Activated CD4-positive, CD25-positive, alpha-beta regulatory T cell treated with anti-CD3 and anti-CD28 coated beads, Interleukin-2, amount 50 U/mL, for 24 hours (primary cell): ENCODE measurements at places on chromosomes 2 and 18.

DNA sequence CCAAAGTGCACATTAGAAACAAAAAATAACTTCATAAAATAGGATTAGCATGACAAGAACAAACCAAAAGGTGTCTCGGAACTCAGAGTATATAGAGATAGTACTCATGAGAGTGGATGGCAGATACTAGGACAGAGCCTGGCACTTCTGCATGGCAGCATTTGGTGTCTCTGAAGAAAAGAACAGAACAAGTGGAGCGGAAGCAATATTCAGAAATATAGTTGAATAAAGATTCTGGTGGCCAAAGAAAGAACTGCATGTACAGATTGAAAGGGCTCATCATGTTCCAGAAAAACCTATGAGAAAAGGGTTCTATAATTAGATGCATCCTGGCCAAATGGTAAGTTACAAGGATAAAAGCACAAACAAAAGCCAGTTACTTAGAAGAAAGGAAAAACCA is 90.9 kb downstream of the CCDC138 start:
- ATAC-seq: no peak

- no peak for ATAC-seq
Observed at GRCh38 chr18:77103187-77103850, 29.3 kb downstream of the MBP start.

DNA sequence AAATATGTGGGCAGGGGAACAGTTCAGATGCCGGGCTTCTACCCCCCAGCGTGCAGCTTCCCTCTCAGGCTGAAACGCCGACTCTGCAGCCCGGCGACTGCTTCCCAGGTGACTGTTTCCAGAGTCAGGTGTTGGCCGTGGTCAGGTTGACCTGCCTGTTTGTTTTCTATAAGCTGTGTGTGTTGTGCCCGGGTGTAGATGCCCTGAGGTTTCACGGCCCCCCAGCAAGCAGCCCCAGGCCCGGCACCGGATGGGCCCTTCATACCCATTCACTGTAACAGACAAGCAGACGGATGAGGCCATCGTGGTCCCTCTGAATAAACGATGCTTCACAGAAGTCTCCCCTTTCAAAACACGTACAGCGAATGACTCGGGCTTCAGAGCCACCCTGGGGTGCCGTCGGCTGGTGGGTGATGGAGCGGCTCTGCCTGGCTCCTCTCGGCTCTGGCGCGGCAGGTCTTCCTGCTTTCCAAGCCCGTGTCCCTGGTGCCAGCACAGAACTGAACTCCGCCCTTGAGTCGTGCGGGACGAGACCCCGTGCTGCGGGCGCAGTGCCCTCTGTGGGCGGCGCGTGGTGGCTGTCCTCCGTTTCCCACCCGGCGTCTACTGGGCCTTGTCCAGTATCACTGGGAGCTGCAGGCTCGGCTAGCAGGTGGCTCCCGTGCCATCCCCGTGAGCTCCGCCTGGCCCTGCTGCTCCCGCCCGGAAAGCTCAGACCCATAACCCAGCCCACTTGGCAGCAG is 15.0 kb upstream of the KCNG2 start:
- ATAC-seq: no peak

DNA sequence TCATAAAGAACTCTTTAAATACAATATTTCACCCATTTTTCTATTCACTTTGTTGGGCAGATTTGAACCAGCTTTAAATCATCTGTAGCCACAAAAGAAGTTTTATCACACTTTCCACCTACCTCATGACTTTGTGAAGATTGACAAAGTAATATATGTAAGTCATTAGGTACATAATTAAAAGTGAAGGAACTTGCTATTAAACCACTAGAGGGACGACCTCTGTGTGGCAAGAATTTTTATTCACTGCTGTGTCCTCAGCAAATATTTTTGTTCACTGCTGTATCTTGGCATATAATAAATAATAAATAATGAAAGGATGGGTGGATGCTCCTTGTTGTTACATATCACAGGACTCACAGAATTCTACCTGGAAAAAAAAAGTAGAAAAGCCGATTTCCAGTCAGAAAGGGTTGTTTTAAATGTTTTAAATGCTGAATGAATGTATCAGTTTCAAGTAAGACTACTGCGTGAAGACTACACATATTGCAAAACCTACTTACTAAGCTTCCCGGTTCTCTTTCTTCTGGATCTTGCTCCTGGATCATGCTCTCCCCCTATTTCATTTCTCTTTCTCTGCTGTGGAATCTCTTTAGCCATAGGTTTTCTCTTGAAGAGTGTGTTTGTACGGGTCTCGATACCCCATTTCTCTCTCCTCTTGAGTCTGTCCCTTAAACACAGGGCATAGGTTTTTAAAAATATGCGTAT is 44.8 kb downstream of the KCMF1 start:
- ATAC-seq: peak; percentile 22

DNA sequence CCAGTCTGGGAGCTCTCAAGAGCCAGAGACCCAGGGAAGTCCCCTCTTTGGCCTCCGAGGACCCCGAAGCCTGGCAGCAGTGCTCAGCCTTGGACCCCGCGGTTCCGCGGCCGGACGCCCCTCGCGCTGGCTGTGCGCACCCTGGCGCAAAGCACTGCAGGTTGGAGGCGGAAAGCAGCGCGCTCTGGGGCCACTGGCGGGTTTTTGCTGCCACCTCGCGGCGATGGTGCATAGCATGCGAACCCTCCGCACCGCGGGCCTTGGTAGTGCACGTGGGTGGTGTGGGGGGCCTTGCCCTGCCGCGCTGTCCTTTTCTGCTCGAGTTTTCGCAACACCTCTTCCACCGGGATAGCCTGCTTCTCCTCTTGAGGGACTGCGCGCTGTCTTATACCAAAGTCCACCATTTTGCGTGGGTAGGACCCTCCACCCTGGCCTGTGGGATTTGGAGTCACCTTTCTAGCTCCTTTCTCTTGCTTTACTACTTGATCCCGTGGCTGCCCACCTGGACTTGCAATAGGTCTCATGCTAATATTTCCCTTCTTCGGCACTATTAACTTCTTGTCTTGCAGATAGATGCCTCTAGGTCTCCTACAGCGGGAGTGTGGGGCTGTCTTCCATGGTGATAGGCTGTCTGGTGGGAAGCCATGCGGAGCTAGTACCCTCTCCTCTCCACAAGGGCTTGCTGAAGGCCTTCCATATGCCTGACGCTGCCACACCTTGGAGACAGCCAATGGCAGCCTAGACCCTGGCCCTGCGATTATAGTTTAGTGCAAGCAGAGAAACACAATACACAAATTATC is 14.3 kb downstream of the SIX3 start:
- ATAC-seq: peak; percentile 82

DNA sequence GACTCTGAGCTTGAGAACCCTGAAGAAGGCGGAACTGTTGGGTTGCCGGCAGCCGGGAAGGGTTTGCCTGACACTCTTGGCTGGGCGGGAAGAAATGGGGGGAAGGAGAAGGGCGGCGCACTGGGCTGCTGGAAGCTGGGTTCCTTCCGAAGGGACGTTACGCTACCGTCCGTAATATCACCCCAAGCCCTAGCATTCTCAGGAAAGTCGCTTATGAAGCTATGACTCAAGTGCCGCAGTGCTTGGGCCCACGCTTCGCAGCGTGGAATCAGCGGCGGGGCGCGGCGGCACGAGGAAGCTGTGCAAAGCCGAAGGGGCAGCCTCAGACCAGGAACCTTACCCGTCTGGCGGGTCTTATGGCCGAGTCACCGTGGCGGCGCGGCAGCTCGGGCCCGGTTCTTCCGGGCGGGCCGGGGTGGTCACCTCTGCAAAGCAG is 50.2 kb upstream of the SIGLEC15 start:
- ATAC-seq: peak; percentile 81

- ATAC-seq: no peak
Observed at GRCh38 chr2:199602271-199602895, 144.6 kb upstream of the SATB2 start.

DNA sequence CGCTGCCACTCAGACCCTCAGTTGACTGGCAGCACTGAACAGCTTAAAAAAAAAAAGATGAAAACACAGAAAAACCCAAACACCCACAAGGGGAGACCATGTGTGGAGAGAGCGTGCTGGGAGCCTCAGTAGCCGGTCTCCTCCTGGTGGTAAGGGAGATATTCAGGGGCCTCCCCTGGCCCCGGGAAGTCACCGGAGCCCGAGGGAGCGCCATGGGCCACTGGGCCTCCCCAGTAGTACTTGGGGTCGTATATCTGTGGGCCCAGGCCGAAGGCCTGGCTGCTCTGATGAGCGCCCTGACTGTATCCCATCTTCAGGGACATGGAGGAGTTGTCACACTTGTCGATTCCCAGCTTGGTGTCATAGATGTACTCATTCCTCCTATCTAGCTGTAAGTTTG is 145.7 kb upstream of the TEKT4 start:
- no peak for ATAC-seq

DNA sequence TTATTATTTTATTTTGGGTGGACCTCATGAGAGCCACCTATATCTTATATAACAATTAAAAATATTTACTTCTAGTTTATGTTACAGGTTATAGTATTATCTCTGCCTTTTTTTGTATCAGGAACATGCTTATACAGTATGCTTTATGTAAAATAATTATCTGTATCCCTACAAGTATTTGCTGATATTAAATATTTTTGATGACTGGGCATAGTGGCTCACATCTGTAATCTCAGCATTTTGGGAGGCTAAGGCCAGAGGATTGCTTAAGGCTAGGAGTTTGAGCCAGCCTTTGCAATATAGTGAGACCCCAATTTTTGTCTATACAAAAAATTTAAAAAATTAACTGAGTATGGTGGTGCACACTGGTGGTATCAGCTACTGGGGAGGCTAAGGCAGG is 39.6 kb downstream of the MOB4 start:
- ATAC-seq: no peak

DNA sequence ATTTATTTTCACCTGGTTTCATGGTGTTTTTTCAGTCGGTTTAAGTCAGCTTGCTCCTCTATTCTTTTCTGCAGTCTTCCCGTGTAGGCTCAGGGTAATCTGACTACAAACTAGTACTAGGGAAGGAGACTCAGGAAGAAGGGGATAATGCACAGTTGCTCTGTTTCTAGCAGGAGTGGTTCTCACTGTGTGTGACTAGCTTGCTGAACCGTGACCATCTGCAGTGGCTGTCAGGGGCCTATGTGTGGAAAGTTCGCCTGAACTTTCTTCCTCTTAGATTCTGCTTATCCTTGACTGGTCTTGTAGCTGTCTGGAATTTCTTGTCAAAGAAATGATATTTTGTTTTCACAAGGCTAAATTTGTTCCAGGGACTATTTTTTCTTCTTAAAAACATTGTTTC is 46.3 kb upstream of the AQP4 start:
- ATAC-seq: no peak

DNA sequence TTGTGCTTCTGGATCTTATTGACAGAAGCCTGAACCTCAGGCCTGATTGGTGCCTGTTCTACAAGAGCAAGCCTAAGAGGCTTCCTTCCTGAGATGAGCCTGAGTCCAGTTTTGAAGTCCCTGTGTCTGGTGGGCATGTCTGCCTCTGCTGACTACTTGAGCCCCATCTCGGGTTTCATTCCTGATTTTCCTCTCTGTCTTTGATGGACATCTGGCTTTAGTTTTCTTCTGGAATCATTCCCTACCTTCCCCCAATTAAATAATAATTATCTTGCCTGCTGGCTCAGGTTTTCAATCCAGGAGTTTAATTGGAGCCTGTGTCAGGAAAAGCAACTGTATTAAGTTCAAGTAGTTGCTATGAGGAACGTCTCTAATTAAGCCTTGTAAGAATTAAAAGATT is 135.5 kb upstream of the MC4R start:
- no peak for ATAC-seq

DNA sequence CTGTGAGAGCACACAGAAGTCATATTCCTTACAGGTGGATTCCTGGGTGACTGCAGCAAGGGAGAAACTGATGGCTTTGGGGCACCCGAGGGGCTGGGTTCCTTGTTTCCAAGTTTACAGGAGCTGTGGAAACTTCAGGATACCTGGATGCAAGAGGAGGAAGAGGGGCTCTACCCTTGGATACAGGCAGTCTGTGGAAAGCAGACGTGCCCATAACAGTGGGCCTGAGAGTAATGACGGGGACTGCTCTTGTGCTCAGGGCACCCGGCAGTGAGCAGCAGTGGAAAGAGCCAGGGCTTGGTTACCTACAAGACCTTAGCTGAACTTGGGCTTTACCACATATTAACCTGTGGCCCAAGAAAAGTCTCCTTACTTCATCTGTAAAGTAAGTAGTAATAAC is 102.2 kb upstream of the TGFA start:
- no peak for ATAC-seq

- no peak for ATAC-seq
Observed at GRCh38 chr2:101985101-101985792, 6.5 kb upstream of the IL1R2 start.

GRCh38 chr18:55266981-55267380 is 307.7 kb upstream of the CCDC68 start:
- ATAC-seq: no peak

DNA sequence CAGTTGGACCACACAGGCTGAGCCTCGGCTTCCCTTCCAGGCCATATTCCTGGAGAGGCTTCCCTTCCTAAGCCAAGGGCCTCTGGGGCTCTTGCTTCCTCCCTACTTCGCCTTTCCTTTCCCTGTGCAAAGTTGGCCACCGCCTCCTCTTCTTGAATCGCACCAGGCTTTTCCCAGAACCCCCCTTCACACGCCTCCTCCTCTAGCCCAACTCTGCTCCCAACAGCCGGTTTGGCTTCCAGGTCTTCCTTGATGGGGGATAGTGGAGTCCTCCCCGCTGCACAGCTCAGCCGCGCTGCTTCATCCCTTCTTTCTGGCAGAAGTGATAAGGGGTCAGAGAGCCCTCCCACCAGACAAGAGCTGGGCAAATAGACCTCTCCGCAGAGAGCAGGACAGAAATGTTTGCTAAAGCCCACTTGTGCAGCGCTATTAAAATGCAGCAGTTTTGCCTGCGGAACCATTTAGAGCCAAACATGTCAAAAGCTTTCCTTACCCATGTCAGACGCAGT is 56.4 kb downstream of the SNORC start:
- ATAC-seq: no peak

- no peak for ATAC-seq
Observed at GRCh38 chr18:23812546-23813440, 123.5 kb downstream of the LAMA3 start.

GRCh38 chr18:75067996-75068645 is 140.8 kb downstream of the PTGR3 start:
- no peak for ATAC-seq

- no peak for ATAC-seq
Observed at GRCh38 chr2:108927405-108927804, 61.6 kb downstream of the EDAR start.

GRCh38 chr2:20551260-20551944 is 99.5 kb downstream of the HS1BP3 start:
- ATAC-seq: no peak

- ATAC-seq: no peak
Observed at GRCh38 chr2:240591784-240592183, 5.2 kb downstream of the CAPN10 start.

GRCh38 chr2:23497063-23497462 is 112.1 kb downstream of the KLHL29 start:
- peak; percentile 34 for ATAC-seq

DNA sequence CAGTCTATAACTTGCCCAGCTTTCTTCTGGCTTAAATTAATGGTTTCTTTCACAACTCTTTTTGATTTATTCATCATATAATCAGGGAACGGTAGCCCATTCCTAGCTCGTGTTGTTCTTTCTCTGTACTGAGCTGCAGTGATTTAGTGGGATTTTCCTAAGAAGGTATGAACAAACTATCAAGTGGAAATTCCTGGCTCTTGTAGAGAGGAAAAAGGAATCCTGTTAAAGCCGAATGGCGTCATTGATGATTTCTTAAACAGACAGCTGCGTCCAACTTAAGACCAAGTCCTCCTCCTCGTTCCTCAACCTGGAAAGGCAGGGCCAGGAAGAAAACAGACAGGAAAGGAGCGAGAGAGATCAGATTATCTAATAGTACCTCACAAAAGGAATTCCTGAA is 69.2 kb upstream of the CABLES1 start:
- ATAC-seq: no peak

- no peak for ATAC-seq
Observed at GRCh38 chr18:24227977-24228666, 89.3 kb downstream of the CABYR start.

- no peak for ATAC-seq
Observed at GRCh38 chr2:241040081-241040803, 41.8 kb downstream of the SNED1 start.
